ENCODE measurements at places on chromosomes 2 and 18.

- DNase-seq: no peak
Observed at GRCh38 chr2:60873381-60873780, 8.0 kb upstream of the REL start.

DNA sequence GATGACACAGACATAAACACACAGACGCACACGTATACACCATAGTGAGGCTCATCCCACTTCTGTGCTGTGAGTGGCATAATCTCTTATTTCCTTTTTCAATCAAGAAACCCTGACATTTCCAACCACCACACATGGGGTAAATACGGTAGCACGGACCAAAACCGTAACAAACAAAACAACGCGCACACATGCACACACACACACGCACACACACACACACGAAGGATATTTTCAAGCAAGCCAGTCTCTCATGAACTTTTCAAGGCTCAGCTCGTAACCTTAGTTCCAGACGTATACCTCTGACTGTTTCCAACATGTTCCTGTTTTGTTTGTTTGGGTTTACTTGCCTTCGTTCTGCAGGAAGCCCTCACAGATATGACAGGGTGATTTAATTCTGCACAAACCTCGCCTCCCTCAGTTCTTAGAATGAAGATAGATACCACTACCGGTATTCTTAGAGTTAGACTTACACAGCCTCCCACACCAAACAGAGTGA lies 119.8 kb downstream of the BCL2 start:
- no peak for DNase-seq

GRCh38 chr2:221225752-221226151 lies 346.4 kb downstream of the EPHA4 start:
- DNase-seq: no peak

- no peak for DNase-seq
Observed at GRCh38 chr18:56550121-56550520, 88.3 kb downstream of the TXNL1 start.

DNA sequence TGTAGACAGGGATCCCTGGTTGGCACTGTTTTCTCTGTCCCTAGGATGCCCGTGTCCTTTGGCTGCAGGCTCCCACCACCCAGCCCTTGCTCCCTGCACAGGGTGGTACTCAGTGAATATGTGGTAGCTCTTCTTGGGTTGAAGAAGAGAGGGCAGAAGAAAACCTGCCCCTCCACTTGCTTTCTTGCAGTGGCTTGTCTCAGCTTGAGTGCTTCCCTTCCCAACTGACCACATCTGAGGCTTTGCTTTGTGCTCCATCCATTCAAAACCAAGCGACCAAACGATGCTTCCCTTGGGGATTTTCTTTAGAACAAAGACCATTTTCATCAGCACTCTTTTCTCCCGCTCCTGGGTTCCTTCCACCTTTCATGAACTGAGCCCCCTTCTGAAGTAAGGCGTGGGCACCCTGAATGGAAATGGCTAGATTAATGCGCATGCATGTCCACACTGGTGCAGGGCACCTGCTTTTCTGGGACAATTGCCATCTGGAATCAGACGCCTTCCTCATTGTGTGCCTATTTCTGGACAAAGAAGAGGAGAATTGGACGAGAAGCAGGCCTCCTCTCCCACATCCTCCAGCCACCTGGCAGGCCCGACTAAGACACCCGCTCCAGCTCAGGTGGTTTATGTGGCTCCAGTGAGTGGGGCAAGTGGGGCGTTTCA lies 59.1 kb downstream of the ARL4C start:
- peak; percentile 95 for DNase-seq

DNA sequence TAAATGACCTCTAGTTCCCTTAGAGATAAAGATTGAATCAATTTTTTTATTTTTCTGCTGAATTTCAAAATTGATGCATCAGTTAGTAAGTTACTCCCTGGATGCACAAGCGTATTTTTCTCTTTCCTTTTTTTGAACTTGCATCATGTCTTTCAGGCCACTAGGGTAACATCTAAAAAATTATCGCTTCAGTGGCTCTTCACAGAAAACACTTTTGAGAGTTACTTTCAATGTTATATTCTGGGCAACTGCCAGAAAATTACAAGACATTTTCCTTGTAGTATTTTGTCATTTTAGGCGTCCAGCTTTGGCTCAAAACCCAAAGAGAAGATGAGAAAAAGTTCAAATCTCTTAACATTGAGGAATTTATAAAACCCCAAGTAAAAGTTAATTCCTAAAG lies 59.8 kb downstream of the DSEL start:
- no peak for DNase-seq

- DNase-seq: no peak
Observed at GRCh38 chr18:34694591-34695165, 15.4 kb upstream of the DTNA start.

GRCh38 chr18:24428709-24429108 lies 2.2 kb downstream of the IMPACT start:
- no peak for DNase-seq

- DNase-seq: no peak
Observed at GRCh38 chr2:24214880-24215279, 40.0 kb downstream of the FAM228A start.

DNA sequence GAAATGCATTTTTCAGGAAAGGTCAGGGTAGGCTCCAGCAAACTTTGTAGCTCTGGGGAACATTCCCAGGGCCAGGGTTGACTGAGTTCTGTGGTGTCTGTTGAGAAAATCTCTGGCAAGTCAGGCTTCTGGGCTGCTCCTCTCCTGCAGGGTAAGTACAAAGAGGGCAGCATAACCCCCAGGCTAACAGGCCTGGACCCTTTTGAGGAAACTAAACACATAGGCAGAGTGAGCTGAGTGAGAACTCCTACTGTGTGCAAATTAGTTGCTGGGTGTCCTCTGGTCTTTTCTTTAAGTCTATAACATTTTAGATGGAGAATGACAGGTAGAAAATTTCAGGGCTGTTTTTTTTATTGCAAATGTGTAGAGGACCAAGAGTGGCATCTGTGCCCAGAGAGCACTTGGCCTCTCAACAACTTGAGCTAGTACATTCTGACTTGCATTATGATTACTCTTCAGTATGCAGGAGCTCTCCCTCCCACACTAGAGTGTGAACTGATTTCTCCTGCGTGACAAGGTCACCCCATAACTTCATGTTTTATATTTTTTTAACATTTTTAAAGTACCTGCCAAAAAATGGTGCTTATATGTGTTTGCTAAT lies 49.9 kb downstream of the GPR39 start:
- no peak for DNase-seq

- no peak for DNase-seq
Observed at GRCh38 chr2:47772343-47772742, 10.6 kb upstream of the MSH6 start.

DNA sequence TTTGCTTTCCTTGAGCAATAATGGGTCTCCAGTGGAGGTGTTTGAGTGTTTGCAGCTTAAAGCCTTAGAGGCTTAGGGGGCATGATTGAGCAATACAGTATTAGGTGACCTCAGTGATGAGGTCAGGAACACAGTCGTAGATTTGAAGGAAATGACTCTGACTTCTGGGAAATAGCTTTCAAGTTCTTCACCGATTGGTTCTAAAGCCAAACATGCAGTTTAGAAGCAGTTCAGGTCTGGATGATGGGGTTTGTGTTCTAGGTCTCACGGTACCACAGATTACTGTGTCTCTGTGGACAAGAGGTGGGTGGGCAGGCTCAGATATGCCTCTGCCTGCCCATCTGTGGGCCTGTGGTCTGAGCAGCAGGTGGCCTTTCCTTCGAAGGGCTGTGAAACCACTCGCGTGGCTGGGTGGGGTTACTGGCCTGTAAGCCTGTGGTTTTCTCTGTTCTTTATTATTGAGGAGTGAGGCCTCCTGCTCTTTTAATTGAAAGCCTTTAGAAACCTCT lies 7.8 kb downstream of the MTHFD2 start:
- no peak for DNase-seq

GRCh38 chr18:4765401-4765800 lies 310.3 kb upstream of the DLGAP1 start:
- no peak for DNase-seq

DNA sequence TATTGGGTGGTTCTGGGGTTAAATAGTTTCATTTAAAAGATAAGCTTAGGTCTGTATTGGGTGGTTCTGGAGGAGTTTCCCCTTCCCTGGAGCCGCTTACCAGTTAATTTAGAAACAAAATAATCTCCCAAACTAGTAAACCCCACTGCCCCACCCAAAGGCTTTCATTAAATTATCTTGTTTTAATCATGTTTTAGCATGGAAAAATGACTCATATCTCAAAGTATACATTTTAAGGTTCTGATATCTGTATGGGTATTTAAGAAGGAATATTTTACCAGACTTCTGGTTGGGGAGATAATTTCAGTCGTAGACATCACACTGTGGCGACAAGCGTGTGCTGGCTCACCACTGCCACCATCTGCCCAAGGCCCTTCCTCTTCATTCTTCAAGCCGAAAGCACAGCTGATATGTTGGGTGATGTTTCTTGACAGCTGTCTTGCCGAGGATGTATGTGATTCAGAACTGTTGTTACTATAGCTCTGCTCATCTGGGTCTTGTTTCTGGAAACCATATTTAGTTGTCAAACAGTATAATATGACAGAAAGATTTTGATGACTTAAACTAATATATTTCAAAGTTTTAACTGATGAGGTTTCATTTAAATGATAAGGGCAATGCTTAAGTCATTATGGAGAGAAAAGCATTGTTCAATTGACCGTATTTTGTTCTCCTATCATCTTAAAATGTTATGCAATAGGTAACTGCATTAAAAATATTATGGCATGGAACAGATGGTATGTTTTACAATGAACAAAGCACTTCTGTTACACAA lies 5.1 kb downstream of the FIGLA start:
- DNase-seq: no peak

GRCh38 chr2:169709331-169709730 lies 15.1 kb downstream of the PHOSPHO2 start:
- DNase-seq: no peak

GRCh38 chr18:10374636-10375293 lies 79.7 kb upstream of the APCDD1 start:
- DNase-seq: no peak

DNA sequence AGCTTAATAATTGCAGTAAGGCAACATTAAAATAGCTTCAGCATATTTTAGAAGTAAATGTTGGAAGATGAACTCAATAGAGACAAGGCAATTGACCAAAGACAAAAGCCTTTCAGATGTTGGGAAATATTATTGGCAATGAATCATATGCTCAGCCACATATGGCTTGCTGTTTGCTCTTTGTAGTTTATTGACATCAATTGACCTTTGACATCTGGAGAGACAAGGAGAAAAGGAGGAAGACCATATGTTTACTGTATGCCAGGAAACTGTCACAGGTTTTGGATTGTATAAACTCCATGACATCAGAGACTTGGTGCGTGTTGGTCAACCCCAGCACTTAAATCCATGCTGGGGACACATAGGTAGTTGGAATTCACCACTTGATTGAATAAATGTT lies 60.6 kb upstream of the SLC16A14 start:
- DNase-seq: no peak

DNA sequence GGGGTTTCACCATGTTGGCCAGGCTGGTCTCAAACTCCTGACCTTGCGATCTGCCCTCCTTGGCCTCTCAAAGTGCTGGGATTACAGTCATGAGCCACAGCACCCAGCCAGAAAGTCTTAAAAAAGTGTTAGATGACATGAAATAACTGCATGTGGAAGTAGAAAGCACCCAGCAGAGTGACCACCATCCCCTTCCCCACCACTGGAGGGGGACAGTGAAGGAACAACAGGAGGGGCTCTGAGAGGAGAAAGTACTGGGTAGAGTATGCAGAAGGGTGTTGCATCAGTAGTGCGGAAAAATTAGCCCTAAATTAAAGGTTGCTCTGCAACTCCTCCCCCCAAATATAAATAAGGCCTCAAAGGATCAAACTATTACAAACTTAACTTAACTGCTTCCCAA lies 230.5 kb downstream of the ZNF521 start:
- DNase-seq: no peak

GRCh38 chr2:224525774-224526173 lies 59.4 kb downstream of the CUL3 start:
- no peak for DNase-seq

DNA sequence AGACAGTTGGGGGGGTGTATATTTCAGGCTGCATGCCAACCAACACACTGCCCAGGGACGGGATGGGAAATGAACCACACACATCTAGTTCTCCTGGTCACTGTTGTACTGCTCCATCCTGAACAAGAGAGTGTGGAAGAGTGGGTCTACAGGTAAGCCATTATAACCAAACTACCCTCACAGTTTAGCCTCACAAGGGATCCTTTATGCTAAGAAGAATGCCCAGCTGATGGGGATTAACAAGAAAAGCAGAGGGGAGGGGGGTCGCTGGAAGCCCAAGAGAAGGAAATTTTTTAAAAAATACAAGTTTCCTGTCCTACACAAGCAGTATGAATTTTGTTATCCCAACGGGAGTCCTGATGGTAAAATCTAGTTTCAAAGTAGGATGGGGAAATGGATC lies 16.1 kb downstream of the SPRED2 start:
- DNase-seq: no peak

- DNase-seq: no peak
Observed at GRCh38 chr2:121608967-121609366, 40.3 kb downstream of the CLASP1 start.

GRCh38 chr2:39541011-39541930 lies 104.2 kb upstream of the MAP4K3 start:
- no peak for DNase-seq

- DNase-seq: no peak
Observed at GRCh38 chr2:215712871-215713790, 277.3 kb upstream of the FN1 start.

DNA sequence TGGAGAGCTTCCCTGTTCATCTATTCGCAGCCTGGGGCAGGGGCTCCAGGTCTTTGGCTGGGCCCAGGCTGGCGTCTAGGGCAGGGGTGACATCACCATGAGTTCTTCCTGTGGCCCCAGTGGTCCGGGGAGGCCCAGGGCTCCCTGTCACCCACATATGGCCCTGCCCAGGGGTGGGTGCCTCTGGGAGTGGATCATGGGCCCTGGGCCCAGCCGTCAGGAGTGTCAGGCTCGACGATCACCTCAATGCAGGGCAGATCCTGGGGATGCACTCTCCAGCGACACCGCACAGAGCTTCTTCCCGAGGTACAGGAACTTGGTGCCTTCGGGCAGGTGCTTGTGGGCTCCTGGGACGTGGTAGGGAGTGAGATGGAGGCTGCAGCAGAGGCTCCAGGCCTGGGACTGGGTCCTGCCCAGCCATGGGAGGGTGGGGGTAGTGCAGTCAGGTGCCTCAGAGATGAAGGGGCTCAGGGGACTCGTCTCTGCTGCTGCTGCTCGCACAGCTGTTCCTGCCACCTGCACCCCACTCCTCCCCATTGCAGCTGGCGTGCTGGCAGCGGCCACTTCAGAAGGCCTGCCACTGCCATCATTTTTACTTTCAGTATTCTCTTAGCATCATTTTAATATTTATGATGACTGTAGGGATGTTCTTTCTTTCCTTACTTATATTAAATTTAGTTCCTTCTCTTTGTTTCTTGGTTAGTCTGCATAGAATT lies 196.0 kb upstream of the VRK2 start:
- DNase-seq: no peak

DNA sequence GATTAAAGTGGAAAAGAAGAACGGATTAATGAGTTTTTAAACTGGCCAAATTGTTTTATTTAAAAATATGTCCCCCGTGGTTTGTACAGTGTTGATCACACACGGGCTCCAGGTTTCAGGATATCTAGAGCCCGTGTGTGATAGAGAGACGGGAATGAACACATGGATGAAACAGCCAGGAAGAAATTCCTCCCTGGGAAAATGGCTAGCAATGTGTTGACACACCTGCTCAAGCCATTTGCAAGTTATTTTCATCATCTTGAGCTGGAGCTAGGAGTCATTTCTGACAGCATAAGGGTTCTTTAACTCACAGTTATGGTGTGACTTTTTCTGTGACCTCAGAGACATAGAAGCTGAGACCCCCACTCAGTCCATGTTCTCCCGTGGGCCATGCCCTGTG lies 81.6 kb downstream of the LRRFIP1 start:
- no peak for DNase-seq

Data from DMS79 (cell line).